ENCODE measurements at places on chromosomes 4 and X. TPM values are rescaled to one million over a fixed set of nuclear protein-coding genes. Genes with fewer than 3 reads are reported as not detected.

The RBM46 gene
- total RNA-seq = not detected

The ARHGAP10 gene
- 4.0 TPM for total RNA-seq

The FGF16 gene
- not detected for total RNA-seq

The KIAA1210 gene
- total RNA-seq = not detected

The SYN1 gene
- total RNA-seq = 0.67 TPM

The ANXA3 gene
- 0.90 TPM for total RNA-seq

The ZNF732 gene
- not detected for total RNA-seq

The MSANTD1 gene
- 0.43 TPM for total RNA-seq

The ELF2 gene
- total RNA-seq = 20.4 TPM

DNA sequence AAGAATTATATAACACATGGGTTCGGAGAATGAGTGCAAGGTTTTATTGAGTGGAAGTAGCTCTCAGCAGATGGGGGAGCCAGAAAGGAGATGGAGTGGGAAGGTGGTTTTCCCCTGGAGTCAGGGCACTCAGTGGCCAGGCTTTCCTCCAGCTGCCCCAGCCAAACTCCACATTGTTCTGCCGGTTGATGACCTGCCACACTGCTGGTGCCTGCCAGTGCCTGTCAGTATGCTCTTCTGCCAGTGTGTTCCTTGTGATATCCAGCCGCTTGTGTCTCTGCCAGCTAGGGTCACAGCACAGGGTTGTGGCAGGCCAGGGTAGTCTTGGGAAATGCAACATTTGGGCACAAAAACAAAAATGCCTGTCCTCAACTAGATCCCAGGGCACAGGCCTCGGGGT lies 604.8 kb upstream of the TECRL start:
- no peak overlapping the region for H3K27ac ChIP-seq
- no peaks in the 10 kb centered on the region for H3K27me3 ChIP-seq
- H3K36me3 ChIP-seq = no peaks in the 10 kb centered on the region

- H3K4me3 ChIP-seq = peak overlapping the region; percentile 90
- no peaks in the 10 kb centered on the region for H3K27me3 ChIP-seq
- peaks cover 39% of the 10 kb centered on the region for H3K36me3 ChIP-seq
- peaks cover 52% of the 10 kb centered on the region for H3K4me1 ChIP-seq
- peak overlapping the region; percentile 99 for H3K27ac ChIP-seq
Measured at GRCh38 chr4:152536545-152537182, 772 bp upstream of the FBXW7 start.

GRCh38 chr4:183658362-183659028 lies 490 bp downstream of the RWDD4 start:
- H3K4me1 ChIP-seq = peaks cover 34% of the 10 kb centered on the region
- H3K27me3 ChIP-seq = no peaks in the 10 kb centered on the region

DNA sequence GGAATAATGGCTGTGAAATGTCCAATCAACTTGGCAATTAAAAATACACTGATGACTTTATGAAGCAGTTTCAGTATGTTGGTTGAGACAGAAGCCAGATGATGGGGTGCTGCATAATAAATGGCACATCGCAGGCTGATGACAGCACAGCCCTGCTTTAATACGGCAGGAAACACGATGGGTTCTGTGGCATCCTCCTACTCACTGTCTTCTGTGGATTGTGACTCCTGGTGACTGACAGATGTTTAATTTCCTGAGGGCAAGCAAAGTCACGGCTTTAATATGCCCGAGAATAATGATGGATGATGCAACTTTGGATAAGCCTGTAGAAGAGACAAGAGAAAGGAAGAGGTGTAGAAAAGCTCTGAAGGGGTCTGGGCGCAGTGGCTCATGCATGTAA lies 295.4 kb downstream of the TRIML1 start:
- no peak overlapping the region for H3K27ac ChIP-seq
- DNase-seq = no peak
- H3K36me3 ChIP-seq = no peaks in the 10 kb centered on the region
- no peak overlapping the region for H3K4me3 ChIP-seq
- H3K27me3 ChIP-seq = no peaks in the 10 kb centered on the region

DNA sequence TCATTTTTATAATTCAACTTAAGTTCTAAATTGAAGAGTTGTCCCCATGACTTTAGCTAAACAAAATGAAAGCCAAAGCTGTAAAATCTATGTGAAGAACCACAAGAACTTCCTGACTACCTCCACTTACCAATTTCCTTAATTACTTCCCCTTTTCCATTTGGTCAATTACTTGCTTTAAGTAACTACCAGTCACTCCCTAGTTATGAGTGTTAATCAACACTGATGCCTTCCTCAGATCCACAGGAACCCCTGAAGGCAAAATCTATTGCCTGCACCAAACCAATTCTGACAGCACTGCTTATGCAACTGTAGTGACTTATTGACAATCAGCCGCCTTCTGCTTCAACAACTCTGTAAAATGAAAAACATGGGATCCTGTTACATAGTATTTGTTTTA lies 10.5 kb downstream of the RBMX start:
- H3K27ac ChIP-seq = peak overlapping the region; percentile 80
- no peak overlapping the region for H3K4me3 ChIP-seq
- H3K27me3 ChIP-seq = no peaks in the 10 kb centered on the region
- H3K36me3 ChIP-seq = peaks cover 73% of the 10 kb centered on the region
- DNase-seq = no peak

DNA sequence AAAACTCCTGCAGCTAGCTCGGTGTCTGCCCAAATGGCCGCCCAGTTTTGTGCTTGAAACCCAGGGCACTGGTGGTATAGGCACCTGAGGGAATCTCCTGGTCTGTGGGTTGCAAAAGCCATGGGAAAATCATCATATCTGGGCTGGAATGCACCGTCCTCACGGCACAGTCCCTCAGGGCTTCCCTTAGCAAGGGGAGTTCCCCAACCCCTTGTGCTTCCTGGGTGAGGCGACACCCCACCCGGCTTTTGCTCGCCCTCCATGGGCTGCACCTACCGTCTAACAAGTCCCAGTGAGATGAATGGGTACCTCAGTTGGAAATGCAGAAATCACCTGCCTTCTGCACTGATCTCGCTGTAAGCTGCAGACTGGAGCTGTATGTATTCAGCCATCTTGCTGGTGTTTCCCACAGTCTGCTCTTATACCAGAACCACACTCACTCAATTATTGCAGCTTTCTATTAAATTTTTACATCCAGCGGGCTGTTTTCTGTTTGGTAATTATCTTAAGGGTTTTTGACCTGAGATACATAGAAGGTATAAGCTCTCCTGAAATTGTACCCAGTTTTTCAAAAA lies 36.7 kb upstream of the NPNT start:
- H3K27me3 ChIP-seq = no peaks in the 10 kb centered on the region
- no peak for DNase-seq
- no peaks in the 10 kb centered on the region for H3K4me1 ChIP-seq
- no peak overlapping the region for H3K4me3 ChIP-seq
- H3K27ac ChIP-seq = no peak overlapping the region

GRCh38 chrX:129614481-129615255 lies 40.1 kb downstream of the APLN start:
- peaks cover 2% of the 10 kb centered on the region for H3K4me1 ChIP-seq
- H3K27me3 ChIP-seq = no peaks in the 10 kb centered on the region
- no peaks in the 10 kb centered on the region for H3K36me3 ChIP-seq
- no peak overlapping the region for H3K4me3 ChIP-seq
- no peak overlapping the region for H3K27ac ChIP-seq

GRCh38 chrX:150845091-150845490 lies 53.4 kb downstream of the CD99L2 start:
- no peak for DNase-seq
- H3K4me1 ChIP-seq = peaks cover 7% of the 10 kb centered on the region
- no peak overlapping the region for H3K4me3 ChIP-seq

DNA sequence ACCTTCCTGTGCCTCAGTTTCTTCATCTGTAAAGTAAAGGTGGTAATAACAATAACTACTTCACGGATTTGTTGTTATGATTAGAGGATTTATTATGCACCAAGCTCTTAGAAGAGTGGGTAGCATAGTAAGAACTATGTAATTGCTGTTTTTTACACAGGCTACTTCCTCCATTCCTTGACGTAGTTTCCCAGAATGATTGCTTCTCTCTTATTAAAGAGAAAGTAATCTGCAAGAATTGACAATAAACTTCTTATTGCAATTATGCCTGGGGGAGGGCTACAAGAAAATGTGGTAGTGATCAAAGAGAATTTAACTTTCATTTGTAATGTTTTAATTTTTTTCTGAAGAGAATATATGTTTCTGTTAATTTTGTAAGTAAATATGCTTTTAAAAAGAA lies 238.7 kb downstream of the GASK1B start:
- H3K27ac ChIP-seq = no peak overlapping the region
- no peak overlapping the region for H3K4me3 ChIP-seq

DNA sequence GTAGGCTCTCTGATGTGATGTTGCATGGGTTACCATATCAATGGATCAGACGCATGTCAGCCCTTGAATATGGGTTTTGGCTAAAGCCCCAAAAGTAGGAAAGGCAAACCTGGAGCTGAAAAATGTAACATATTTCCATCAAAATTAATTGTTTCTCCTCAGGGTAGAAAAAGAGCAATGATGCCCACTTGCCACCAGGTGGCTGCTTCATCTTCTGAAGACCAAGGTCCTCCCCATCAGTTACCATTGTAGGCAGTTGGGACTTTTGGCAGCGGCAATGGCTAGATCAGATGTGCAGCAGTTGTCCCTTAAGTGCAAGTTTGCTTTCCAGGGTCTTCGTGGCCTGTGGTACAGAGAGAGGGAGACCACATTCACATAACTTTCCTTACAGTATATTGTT lies 118.2 kb downstream of the NAF1 start:
- no peaks in the 10 kb centered on the region for H3K36me3 ChIP-seq
- H3K4me3 ChIP-seq = no peak overlapping the region
- no peaks in the 10 kb centered on the region for H3K4me1 ChIP-seq
- DNase-seq = peak; percentile 15
- H3K27ac ChIP-seq = no peak overlapping the region
- peaks cover 6% of the 10 kb centered on the region for H3K27me3 ChIP-seq

- peak overlapping the region; percentile 91 for H3K27ac ChIP-seq
- DNase-seq = no peak
- H3K27me3 ChIP-seq = peaks cover 11% of the 10 kb centered on the region
- peaks cover 58% of the 10 kb centered on the region for H3K4me1 ChIP-seq
Measured at GRCh38 chr4:122663814-122664610, 43.1 kb upstream of the IL21 start.

All from activated CD8-positive, alpha-beta T cell treated with anti-CD3 and anti-CD28 coated beads for 36 hours (primary cell).